ENCODE measurements at places on chromosomes 5 and 9.

DNA sequence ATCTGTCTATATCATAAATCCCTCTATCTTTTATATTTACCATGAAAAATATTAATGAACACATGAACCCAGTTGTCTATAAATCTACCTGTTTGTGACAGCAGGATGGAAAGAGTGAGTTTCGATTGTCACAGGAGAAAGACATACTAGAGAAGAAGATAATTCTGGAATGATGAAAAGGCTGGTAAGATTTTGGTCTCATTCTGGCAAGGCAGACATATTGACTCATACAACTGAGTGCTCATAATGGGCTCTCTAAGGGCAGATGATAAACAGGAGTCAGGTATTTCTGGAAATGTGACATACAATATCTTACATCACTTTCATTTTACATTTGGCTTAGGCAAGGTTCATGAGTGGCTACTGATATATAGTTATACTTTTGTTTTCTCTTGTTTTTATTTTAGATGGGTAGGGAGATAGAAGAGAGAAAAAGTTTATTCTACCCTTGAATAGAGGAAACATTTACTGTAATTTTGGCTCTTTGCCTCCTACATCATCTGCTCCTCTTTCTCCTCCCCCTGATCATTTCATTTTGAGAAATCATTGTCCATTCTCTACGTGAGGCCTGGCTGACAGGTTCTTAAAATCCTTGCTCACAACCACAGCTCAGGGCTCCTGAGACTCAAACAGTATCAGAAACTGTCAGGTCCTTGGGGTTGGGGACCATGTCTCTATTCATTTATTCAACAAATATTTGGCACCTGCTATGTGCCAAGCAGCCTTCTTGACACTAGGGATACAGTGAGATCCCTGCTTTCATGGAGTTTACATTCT is 14.4 kb downstream of the ELOVL7 start:
- no peak for DNase-seq

- no peak for DNase-seq
Observed at GRCh38 chr5:77177576-77177975, 32.9 kb upstream of the PDE8B start.

GRCh38 chr9:95048225-95049087 is 269.1 kb downstream of the FANCC start:
- DNase-seq: peak; percentile 34

DNA sequence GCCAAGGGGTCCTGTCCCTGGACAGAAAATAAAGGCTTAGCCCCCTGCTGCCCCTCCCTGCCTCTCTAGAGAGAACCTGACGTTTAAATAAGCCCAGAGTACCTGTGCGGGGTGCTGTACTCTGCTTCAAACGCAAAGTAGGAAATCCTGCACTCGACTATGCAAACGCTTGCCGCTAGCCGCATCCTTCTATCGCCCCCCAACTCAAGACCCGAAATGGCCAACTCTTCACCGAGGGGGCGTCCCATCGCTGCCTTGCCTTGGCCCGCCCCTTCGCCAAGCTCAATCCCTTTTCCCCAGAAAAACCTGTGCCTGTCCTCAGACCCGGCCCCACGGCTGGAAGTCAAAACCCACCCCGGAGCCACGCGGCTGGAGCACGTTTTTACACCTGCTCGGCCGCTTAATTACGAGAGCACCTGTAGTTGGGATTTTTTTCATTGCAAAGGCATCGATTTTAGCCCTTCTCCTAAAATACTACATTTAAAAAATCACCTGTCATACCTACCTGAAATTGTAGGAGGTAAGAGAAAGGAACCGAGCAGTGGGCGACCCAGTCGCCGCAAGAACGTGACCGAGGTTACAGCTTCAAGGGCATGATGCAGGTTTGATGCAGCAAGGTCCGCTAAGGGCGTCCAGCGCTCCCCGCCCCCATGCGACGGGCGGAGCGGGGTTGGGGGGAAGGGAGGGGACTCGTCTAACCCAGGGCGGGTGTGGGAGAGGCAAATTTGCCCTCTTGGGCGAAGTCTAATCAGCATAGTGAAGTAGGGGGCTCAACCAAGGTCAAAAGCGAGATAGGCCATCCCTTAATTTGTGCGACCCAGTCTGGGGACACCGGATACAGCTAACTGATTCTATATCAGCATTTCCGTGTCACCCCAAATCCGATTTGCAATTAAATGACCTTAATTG is 3.5 kb downstream of the ELAVL2 start:
- DNase-seq: no peak

- no peak for DNase-seq
Observed at GRCh38 chr9:16022228-16022627, 469.4 kb downstream of the CCDC171 start.

- DNase-seq: no peak
Observed at GRCh38 chr5:174146556-174146955, 101.0 kb downstream of the NSG2 start.

DNA sequence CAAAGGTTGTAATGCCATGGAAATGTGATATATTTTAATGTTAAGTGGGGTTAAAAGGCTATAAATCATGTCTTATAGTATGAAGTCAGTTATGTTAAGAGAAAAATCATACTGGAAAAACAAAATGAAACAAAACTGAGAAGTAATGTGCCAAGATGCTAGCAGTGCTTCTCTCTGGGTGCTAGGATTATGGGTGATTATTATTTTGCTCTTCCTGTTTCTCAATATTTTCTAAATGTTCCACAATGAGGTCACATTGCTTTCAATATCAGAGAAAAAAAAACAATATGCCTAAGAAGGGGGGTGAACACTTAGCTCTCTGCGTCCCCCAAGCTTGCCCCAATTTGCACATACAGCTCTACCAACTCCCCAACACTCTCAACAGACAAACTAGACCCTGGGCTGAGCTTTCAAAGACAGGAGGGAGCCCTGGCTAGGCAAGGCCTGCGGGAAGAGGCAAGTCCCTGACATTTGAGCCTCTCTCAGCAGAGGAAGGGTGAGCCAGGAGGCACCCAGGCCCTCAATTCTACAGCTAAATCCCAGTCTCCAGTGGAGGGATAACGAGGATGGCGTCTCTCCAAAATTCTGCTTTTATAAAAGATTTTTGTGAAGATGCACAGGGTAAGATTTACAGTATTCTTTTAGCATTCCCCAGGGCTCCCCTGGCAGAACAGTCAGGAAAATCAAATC is 24.4 kb downstream of the WHRN start:
- DNase-seq: no peak

GRCh38 chr9:120694559-120694958 is 19.7 kb downstream of the MEGF9 start:
- no peak for DNase-seq

GRCh38 chr5:149654231-149654630 is 72.9 kb downstream of the ARHGEF37 start:
- no peak for DNase-seq

DNA sequence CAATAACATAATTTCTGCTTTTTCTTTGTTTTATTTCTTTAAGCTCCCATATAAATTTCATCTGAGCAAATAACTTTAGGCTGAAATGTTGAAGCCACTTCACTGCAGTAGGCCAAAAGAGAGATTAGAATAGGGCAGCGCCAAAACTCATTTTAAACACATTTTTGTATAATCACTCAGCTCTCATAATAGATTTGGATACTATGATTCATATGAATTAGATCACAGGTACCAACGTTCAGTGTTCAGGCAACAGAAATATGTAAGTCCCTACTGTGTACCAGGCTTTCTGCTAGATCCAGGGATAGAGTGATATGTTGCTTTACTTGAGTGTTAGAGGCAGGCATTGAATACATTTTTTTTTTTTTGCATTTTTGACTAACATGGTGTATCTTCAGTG is 370.5 kb downstream of the PTPRD start:
- no peak for DNase-seq

DNA sequence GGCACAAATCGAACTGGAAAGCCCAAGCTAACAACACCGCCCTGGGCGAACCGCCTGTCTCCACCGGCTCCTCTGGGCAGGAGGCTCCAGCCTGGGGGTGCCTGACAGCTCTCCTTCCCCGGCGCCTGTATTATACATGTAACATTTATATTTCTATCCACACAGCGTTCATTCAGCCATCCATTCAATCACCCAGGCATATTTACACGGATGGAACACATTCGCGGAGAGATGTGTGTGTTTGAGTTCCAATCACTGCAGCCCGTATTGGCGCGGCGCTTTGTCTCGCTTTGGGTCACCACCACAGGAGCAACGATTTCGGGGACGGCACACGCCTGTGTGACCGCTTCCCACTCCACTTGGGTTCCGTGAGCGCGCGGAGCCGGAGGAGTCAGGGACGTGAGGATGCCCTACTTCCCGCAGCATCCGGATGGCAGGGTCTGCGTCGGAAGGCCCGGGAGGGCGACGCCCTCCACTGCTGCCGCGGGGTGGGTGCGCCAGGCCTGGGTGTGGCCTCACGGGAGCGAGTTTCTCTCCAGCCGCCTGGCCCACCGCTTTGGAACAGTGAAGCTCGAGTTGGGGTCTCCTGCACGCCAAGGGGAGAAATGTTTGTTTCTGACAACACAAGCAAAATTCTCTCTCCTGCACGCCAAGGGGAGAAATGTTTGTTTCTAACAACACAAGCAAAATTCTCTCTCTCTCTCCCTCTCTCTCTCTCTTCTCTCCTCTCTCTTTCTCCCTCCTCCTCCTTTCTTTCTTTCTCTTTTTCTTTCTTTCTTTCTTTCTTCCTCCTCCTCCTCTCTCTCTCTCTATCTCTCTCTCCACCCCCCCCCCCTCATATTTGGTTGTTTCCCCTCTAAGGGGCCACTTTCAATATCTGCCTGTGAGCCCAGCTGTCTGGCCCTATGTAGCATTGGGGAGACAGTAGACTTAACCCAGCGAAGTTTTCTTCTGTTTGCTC is 1.1 kb upstream of the SV2C start:
- DNase-seq: no peak

DNA sequence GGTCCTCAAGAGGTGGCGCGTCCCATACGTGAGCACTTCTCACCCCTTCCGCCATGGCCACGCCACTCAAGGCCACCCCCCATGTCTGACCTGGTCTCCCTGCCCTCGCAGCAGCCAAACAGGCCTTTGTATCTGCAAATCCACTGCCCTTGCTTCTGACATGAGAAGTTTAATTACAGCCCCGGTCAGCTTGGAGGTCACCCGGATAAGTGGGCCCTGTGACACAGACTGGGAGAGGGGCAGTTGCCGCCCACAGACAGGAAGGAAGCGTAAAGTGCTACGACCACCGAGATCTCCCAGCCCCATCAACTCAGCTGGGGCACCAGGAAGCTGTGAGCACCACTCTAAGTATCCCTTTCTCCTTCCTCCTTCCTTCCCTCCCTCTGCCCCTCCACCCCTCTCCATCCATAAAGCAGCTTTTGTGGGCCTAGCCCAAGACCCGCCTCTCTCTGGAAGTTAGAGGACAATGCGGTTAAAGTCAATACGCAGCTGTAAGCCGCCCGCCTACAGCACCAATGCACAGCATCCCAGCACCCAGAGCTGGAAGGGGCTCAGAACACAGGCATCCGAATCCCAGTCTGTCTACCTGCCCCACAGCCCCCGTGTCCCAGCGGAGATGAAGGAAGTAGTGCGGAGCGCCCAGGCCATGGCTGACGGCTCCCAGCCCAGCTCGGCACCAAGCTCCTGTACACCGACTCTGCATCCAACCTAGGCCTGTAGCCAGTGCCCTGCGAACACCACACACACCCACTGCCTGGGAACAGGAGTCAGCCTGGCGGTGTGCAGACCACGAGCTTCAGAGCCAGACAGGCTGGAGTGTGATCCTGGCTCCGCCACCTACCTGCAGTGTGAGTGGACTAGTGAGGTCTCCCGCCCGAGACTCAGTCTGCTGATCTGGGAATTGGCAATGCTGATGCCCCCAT is 44.8 kb upstream of the RNF130 start:
- DNase-seq: no peak

DNA sequence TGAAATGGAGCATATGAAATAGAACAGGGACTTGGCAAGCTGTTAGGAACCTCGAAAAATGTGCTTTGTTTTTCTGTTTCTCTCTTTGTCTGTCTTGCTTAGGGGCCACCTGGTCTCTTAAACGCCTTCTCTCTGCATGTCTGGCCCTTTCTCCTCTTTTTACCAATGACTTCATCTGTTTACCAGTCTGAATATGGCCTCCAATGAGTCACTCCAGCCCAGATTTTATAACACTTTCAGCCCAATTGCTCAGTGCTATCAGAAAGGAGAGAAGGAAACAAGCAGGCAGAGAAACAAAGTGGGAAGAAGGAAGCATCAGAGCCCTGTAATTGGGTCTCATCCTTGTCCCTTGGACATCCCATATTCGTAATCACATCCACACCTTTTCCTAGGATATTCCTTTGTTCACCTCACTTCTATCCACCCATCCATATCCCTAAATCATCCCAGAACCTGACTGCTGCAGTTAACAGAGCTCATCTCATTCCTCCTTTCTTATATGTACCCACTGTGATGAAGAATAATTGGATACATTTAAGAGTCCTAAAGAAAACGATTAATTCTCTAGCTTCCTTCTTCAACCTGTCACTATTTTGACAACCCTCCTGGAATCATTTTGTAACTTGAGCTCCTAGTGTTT is 151.8 kb upstream of the GPR151 start:
- no peak for DNase-seq

DNA sequence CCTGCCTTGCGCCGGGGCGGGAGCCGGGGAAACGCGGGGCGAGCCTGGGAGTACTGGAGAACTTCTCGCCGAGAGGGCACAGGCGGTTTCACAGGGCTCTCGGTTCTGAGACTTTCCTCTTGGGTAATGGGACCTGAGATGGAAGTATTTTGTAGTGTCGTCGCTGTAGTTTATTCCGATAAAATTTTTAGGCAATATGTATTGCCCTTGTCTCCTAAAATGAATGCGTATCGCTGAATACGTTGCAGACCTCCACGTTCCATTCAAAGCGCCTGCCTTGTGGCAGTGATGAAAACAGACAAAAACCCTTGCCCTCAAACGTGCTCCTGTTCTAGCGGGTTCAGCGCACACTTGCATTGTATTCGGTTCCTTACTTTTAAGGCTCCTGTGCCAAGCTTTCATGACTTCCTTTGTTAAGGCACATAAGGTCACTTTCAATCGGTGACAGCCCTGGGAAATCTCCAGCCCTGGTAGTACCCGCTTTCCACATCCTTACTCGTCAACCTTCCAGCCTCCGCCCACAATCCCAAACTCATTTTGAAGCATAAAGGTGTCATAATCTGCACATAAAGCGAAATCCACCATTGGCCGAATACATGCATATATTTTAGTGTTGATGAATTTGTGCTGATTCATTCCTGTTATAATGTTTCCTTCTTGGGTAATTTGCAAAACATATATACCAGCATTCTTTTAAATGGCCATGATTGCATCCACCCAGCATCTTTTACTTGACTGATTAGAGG is 694 bp downstream of the RMI1 start:
- DNase-seq: no peak

GRCh38 chr9:29060041-29060440 is 1486.8 kb upstream of the C9orf72 start:
- no peak for DNase-seq
